T-cell (primary cell): ENCODE measurements at places on chromosomes 3 and 15.

- DNase-seq, result no peak
Measured at GRCh38 chr3:72855001-72855400, 6.8 kb upstream of the SHQ1 start.

GRCh38 chr15:35665896-35666536 is 120.1 kb upstream of the DPH6 start:
- no peak for DNase-seq

DNA sequence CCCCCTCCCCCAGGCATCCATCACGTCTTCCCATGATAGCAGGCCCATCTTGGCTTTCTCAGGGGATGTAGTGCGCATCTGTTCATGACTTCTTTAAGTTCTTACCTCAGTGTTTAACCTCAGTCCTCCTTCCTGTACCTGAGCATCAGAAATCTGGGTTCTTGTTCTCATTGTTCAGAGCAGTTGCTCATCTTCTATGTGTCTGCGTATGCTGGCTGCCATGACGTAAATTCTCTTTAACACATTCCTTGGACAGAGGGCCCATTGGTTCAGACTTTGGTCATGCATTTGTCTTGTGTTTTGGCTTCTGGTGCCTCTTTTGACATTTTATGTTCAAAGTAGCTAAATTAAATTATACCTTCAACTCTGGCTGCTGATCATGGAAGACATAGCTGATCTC is 227.3 kb downstream of the CACNA2D3 start:
- no peak for DNase-seq

- DNase-seq, result no peak
Measured at GRCh38 chr3:141938011-141938500, 61.6 kb downstream of the ATP1B3 start.

DNA sequence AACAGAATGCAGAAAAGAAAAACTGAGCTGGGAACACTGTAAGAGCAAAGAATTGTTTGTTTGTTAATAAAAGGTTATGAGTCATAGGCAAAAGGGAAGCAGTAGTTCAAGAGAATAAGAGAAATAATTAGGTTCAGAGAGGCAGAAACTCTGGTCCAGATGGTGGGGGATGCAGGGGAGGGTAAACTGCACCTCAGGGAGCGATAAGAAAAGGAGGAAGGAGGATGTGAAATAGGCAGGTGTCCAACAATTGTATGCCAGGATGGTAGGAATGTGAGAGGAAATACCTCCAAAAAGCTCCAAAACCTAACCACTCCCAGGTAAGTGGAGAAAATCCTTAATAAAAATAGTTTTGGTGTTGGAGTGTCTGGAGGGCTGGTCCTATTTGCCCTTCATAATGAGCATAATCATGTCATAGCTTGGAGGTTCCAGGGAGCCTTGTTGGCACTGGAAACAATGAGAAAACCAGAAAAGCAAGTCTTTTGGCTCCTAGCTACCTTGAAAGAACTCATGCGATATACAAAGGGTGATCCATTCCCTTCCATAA is 405.4 kb upstream of the TBL1XR1 start:
- no peak for DNase-seq

DNA sequence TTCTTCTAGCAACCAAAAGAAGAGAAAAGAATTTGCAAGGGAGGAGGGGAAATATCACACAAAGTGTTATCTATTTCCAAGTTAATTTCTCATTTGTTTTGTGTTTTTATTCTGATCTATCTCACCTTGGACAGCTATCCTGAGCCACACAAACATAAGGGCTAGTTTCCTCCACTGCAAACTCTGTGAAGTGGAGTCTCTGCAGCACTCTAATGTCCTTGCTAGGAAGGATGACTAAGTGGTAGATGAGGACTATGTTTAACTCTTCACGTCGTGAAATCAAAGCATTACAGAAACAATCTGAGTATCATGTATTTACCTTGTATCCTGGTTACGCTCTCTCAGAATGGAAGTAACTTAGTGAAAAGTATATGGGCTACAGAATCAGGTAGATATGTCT is 33.9 kb upstream of the CHRM5 start:
- no peak for DNase-seq

GRCh38 chr3:12574131-12574530 is 17.2 kb downstream of the MKRN2 start:
- no peak for DNase-seq

DNA sequence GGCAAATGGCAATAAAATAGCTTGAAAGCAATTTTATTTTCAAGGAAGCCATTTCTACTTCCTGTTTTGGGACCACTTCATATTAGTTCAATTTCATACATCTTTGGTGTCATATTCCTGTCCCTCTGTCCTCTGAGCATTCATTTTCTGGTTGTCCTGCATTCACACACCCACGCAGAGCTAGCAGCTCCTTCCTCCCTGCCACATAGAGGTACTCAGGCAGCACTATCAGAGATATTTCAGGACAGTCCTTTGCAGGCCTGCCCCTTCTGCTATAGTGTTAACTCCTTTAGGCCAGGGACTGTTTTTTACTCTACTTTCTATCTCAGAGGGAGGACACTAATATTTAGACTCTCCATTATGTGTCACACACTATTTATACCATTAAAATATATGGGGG is 132.0 kb downstream of the ECT2 start:
- no peak for DNase-seq

DNA sequence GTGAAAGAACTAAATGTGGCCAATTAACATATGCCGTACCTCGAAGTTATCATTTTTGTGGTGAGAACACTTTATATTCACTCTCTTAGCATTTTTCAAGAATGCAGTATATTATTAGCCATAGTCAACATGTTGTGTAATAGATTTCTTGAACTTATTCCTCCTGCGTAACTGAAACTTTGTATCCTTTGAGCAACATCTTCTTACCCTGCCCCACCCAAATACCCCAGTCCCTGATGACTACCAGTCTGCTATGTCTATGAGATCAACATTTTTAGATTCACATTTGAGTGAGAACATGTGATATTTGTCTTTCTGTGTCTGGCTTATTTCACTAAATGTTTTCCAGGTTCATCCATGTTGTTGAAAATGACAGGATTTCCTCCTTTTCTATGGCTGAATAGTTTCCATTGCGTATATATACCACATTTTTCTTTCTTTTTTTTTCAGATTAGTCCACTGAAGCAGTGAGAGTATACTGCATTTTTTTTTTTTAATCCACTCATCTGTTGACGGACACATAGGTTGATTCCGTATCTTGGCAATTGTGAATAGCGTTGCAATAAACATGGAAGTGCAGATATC is 12.7 kb upstream of the KBTBD8 start:
- no peak for DNase-seq

GRCh38 chr3:97763586-97764406 is 762 bp upstream of the ARL6 start:
- no peak for DNase-seq

- no peak for DNase-seq
Measured at GRCh38 chr3:29746163-29746760, 465.4 kb downstream of the RBMS3 start.

DNA sequence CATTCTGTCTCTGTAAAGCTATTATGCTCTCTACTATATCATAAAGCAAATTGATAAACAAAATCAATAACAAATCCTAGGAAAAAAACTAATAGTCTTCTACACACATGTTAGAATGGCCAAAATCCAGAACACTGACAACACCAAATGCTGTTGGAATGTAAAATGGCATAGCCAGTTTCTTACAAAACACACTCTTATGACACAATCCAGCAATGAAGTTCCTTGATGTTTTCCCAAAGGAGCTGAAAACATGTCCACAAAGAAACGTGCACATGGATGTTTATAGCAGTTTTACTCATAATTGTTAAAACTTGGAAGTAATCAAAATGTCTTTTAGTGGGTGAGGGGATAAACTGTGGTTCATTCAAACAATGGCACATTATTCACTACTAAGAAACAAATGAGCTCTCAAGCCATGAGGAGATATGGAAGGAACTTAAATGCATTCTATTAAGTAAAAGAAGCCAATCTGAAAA is 32.7 kb downstream of the CADM2 start:
- DNase-seq, result no peak

- DNase-seq, result no peak
Measured at GRCh38 chr3:68207327-68207726, 552.9 kb upstream of the SUCLG2 start.

- DNase-seq, result no peak
Measured at GRCh38 chr15:58715266-58715917, 34.1 kb downstream of the ADAM10 start.

- DNase-seq, result no peak
Measured at GRCh38 chr3:150582620-150583019, 20.5 kb upstream of the SELENOT start.

GRCh38 chr15:85407421-85408269 is 27.2 kb downstream of the AKAP13 start:
- DNase-seq, result peak; percentile 12

DNA sequence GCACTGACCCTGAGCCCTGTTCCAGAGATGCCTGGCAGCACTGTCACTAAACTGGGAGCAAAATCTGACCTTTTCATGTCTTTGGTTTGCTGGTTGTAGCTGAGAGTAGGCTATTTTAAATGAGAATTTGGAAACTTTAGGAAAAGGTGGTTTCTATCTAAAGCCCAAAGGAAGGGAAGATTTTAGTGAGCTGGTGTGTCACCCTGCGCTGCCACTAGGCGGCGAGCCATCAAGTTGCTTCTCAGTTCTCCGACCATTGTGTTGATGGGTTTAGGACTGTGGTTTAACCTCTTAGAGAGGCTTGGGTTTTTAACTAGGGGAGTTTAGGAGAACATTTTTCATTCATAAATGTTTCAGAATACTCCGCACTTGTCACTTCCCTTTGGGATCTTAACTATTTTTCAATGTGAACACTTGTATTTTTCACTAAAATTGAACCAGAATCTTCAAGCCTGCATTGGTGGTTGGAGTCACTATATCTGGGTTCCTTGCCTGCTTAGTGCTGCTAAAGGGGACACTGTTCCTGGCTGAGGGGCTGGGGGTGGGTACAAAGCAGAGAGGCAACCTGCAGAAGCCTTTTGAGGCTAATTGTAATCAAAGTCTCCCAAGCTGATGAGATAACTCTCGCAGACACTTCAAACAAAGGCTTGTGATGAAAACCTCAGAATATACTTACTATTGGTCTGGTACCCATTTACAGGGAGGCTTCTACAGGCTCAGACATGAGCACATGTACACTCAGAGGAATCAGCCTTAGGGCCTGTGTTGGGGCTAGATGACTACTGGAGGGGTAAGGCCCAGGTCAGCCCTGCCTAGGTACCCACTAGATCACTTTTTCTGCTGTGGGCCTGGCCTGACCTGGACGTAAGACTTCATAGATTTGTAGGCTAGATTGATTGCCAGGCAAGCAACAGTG is 16.8 kb downstream of the EXOSC7 start:
- no peak for DNase-seq

DNA sequence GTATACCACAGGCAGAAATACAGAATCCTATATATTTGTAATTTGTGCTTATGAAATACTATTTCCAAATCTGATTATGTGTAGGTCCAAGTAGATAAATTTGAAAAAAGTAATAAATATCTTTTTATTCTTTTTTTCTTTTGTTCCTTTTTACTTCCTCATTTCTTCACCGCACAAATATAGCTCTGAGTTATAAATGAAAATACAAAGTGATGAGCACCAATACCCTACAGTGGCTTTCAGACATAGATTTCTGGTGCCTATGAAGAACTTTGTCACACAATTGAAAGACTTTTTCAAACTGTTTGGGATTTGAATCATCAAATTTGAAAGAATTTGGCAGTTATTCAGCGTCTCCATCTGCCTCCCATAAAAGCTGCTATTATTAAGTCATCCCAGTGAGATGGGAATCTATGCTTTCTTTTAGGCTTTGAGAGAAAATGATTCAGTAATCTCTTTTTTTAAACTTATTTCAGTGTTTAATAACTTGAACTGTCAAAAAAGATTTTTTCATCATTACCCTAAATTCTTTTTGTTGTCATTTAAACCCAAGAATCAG is 363.6 kb upstream of the GOLIM4 start:
- no peak for DNase-seq

GRCh38 chr15:68528626-68529290 is 50.0 kb upstream of the CORO2B start:
- no peak for DNase-seq

DNA sequence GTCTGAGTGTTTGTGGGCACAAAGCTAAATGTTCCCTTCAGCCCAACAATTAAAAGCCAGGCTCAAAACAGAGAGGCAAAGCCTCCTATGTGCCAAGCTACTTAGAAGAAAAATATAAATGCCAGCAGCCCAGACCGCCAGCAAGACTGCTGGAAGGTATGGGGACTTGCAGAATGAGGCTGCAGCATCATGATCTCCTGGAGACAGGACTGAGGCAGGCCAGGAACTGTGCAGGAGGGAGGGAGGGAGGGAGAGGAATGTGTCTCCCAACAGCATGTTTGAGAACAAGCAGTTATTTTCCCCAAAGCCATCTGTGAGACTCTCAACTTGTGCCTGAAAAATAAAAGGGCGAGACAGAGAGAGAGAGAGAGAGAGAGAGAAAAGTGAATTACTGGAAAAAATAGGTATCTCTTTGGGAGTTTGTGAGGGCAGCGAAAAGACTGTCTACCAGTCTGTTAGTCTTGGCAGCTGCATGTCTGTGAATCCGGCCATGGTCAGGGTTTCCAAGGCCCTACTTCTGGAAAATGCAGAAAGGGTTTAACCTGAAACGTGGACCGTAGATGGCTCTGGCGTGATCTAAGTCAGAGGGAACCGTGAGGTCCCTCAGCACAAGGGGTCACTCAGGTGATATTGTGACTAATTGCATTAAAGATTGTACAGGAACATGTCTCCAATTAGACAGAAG is 139.7 kb upstream of the COL8A1 start:
- DNase-seq, result no peak

- no peak for DNase-seq
Measured at GRCh38 chr3:198076722-198077308, 116.8 kb downstream of the LMLN start.

DNA sequence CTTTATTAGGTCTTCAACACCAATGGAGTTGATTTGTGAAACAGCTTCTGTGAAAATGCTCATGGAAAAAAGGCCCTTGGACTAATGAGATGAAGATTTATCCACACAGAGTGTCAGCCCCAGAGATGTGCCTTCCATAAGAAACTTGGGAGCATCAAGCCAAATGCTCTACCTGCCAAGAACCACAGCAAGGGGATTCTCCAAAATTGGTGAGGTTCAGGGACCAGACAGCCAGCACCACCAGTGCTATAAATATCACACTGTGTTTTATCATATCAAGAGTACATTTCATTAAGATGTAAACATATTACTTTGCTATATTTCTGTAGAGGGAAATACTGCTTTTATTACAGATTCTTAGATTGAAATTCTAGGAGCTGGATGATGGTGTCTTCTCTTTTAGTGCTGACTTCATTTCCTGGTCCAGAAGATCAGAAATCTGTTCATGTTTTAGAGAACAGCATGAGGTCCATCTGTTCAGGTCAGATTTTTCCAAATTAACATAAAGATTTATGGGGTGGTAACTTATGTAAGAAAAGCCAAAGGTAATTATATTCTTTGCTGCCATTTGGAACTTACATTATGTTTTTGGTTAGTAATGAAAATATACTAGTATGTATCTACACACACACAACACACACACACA is 17.7 kb downstream of the SLC35G2 start:
- DNase-seq, result no peak

DNA sequence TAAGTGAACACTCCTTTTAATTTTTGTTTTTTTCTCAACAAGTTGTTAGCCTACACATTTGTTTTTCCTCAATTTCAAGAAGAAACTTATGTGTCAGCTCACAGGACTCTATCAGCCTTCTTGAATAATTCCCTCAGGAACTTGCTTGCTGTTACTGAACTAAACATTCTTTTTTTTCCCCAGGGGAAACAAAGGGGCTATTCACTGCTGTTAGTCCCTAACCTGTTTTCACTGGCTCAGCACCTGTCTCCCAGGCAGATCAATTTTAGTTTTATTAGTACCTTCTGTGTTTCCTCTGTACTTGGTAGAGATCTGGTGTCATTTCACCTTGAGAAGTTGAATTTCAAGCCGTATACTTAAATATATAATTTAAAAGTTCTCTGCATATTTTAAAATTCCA is 644.6 kb downstream of the CADM2 start:
- no peak for DNase-seq

GRCh38 chr3:159947220-159947619 is 41.4 kb upstream of the IL12A start:
- no peak for DNase-seq
